Mammary epithelial cell (primary cell): ENCODE measurements at places on chromosomes 3 and 15. TPM values are rescaled to one million over a fixed set of nuclear protein-coding genes. Genes with fewer than 3 reads are reported as not detected.

Gene TTLL13
- 0.17 TPM for total RNA-seq

Gene WDR5B
- 3.0 TPM for total RNA-seq

Gene IMPG2
- 0.14 and 0.19 TPM in 2 replicates for total RNA-seq

Gene NOX5
- total RNA-seq: 0.50 TPM

Gene ZNF501
- 2.9 and 5.0 TPM in 2 replicates for total RNA-seq

Gene KNL1
- total RNA-seq: 1.8 TPM

DNA sequence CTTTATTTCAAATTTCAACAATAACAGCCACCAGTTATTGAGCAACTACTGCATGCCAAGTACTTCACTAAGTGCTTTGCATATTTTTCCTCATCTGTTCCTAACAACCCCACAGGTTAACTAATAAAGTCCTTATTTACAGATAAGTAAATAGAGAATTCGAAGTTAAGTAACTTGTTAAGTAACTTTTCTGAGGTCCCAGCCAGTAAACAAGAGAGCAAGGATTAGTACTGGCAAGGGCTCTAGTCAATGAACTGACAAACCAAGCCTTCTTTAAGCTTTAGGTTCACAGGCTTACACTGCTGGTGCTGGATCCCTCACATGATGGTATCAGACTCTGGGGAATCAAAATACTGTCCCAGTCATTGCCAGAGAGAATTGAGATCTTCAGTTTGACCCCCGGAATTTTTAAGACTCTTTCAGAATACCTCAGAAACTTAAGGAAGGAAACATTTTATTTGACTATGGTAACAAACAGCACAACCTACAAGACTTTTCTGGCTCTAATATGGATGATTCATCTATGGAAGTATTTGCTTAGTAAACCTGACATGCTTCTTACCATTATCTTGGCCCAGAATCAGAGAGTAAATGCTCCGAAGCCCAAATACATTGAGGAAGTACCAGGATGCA is 16.5 kb downstream of the EMC3 start:
- DNase-seq: peak; percentile 58

DNA sequence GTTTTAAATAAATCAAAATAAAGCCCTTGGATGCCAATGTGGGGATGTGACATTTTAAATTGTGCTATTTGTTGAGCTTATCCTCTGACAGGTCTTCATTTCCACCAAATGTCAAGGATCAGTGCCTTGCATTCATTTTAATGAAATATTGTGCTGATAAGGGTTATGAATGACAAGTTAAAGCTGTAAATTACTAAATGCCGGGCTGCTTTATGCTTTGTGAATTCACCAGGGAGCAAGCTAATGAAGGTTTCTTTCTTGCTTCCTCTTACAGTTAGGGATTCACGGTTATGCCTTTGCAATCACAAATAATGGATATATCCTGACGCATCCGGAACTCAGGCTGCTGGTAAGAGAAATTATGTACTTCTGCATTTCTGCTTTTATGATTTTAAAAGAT is 81.7 kb downstream of the LRTM1 start:
- DNase-seq: no peak

- DNase-seq: peak; percentile 2
Observed at GRCh38 chr3:181210275-181210674, 220.7 kb upstream of the DNAJC19 start.

DNA sequence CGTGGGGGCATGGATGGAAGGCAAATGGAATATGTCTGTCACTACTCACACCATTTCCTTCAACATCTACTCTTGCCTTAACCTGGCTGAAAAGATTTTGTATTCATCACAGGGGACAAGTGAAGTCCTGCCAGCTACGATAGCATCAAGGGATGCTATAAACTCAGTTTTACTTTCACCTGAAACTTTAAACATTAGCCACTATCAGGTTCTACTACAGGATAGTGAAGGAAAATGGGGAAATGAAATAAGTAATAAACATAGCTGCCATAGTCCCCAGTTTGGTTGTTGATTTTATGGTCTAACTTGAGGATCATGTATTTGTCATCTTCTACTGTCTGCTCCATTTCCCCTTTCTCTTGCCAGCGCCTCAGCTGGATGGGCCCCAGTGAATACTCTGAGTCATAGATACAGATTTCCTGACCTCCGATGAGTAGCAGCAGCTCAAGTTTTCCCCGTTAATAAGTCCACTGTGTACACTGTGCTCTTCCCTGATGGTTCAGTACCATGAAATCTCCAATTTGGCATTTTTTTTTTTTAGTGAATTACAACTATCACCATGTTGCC is 338.2 kb upstream of the SLCO3A1 start:
- DNase-seq: peak; percentile 90

DNA sequence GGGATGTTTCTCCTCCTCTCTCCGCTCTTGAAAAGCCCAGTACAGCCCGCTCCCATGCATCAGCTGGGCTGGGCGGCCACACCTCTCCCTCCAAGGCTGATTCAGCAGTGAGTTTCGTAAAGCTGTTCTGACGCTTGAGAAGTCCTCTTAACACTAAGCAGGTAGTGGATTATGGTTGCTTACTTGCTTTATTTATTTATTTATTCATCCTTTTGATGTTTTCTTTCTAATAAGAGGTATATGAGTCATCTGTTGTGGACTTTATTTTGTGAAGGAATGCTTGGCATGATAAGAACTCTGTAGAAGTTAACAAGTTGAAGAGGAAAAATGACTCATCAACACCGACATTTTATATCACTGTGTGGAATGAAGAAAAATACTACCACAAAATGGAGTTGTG is 285.0 kb downstream of the SQOR start:
- DNase-seq: peak; percentile 74

DNA sequence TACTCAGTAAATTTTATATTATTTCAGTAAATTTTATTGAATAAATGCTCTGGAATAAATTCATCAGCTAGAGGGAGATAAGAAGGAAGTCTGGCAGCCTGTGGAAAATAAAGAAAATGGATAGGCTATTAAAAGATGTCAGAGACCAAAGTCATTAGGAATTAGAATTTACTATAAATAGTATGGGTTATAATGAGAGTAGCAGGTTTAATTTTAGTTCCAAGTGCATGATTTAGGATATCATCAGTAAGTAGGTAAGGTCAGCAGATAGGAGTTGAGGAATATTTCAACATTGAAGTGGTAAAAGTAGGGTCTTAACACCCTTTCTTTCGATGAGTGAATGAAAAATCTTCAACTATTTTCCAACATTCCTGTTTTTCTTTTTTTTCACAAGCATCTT is 64.6 kb downstream of the SNRPN start:
- DNase-seq: no peak

DNA sequence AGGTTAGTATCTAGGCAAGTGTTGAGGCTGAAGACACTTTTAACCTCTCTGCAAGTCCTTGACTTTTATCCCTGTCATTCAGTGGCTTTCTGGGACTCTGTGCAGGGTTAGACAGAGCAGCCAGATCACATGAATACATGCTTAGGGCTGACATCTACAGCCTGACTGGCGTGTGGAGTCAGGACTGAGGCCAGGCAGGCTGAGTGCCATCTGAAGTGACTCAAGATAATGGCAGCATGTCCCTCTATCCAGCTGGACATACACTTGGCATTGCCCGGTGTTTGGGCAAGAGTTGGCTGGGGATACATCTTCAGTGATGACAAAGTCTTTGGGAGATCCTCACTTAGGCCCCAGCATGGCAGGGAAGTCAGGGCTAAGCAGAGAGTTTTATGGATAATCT is 22.4 kb downstream of the DUOX2 start:
- no peak for DNase-seq

GRCh38 chr3:23795096-23795495 is 10.7 kb upstream of the UBE2E1 start:
- no peak for DNase-seq

DNA sequence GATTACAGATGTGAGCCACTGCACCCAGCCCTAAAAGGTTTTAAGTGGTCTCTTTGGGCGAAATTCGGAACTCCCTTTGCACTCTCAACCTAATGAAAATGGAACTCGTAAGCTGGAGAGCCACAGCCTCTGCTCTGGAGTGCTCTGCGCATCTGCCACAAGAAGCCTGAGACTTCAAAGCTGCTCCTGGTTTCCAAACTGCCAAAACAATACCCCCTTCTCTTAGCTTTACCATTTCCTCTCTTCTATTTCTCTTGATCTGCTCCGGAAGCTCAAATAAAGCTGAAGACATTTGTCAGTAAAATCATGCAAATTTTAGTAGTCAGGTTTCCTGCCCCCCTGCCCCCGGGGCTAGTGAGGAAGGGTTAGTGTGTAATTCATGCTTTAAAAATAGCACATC is 312.7 kb downstream of the MFSD1 start:
- DNase-seq: no peak
